ENCODE measurements at places on chromosomes 1 and 21. TPM values are rescaled to one million over a fixed set of nuclear protein-coding genes. Genes with fewer than 3 reads are reported as not detected.

Gene CD1E
- polyA plus RNA-seq, result not detected

Gene DDAH1
- 5.8 TPM for polyA plus RNA-seq

Gene CCDC27
- polyA plus RNA-seq, result not detected

Gene UBIAD1
- polyA plus RNA-seq, result 9.9 TPM

Gene ADAM30
- polyA plus RNA-seq, result not detected

Gene UTP25
- 12.4 TPM for polyA plus RNA-seq

Gene SELP
- polyA plus RNA-seq, result not detected

Gene OLIG2
- not detected for polyA plus RNA-seq

Gene KRTAP10-3
- polyA plus RNA-seq, result not detected

Gene KRTAP21-2
- polyA plus RNA-seq, result not detected

Gene CASP9
- 4.4 TPM for polyA plus RNA-seq

Gene RXFP4
- polyA plus RNA-seq, result not detected

Gene APH1A
- 151 TPM for polyA plus RNA-seq

Gene TRIM67
- not detected for polyA plus RNA-seq

Gene ADORA3
- not detected for polyA plus RNA-seq

Gene ELF3
- 0.51 TPM for polyA plus RNA-seq

Gene PGLYRP4
- polyA plus RNA-seq, result 3.8 TPM

Gene AADACL3
- polyA plus RNA-seq, result not detected

Gene CFHR4
- not detected for polyA plus RNA-seq

Gene ADSS2
- 26.0 TPM for polyA plus RNA-seq

Gene KLF17
- not detected for polyA plus RNA-seq

Gene EMC1
- polyA plus RNA-seq, result 28.6 TPM

Gene SRRM1
- 56.1 TPM for polyA plus RNA-seq

Gene IRF6
- 476 TPM for polyA plus RNA-seq

Gene TTC39A
- 1.4 TPM for polyA plus RNA-seq

Gene LCE1D
- polyA plus RNA-seq, result not detected

Gene OR2T2
- polyA plus RNA-seq, result not detected

Gene RPL11
- polyA plus RNA-seq, result 2,447 TPM

Gene GORAB
- 12.0 TPM for polyA plus RNA-seq

Gene KMO
- polyA plus RNA-seq, result 4.4 TPM

Gene PLA2G2F
- polyA plus RNA-seq, result 0.26 TPM

Gene SESN2
- polyA plus RNA-seq, result 20.9 TPM

Gene KIF14
- 3.7 TPM for polyA plus RNA-seq

Gene GFI1
- polyA plus RNA-seq, result 0.13 TPM

Gene ANKRD65
- 5.1 TPM for polyA plus RNA-seq

Gene ADAMTS5
- 0.01 TPM for polyA plus RNA-seq

Gene SYCP1
- not detected for polyA plus RNA-seq

Gene TSPEAR
- not detected for polyA plus RNA-seq

Gene HENMT1
- 1.7 TPM for polyA plus RNA-seq

Gene S100A9
- polyA plus RNA-seq, result 297 TPM

Gene ANKRD45
- 0.18 TPM for polyA plus RNA-seq

Gene GBP7
- polyA plus RNA-seq, result not detected

Gene BRINP3
- not detected for polyA plus RNA-seq

Gene SPRR2A
- 4.7 TPM for polyA plus RNA-seq

Gene PLA2G2D
- polyA plus RNA-seq, result not detected
